ENCODE measurements at places on chromosomes 7 and 10. TPM values are rescaled to one million over a fixed set of nuclear protein-coding genes. Genes with fewer than 3 reads are reported as not detected.

The ZNF503 gene
- total RNA-seq, result 1.6 TPM

The TAS2R4 gene
- total RNA-seq, result 0.42 TPM

The GNG11 gene
- 5.2 TPM for total RNA-seq

The STAMBPL1 gene
- total RNA-seq, result 8.0 TPM

The C10orf67 gene
- total RNA-seq, result not detected

The LRRD1 gene
- not detected for total RNA-seq

The C7orf57 gene
- not detected for total RNA-seq

The HEPACAM2 gene
- total RNA-seq, result not detected

The HABP2 gene
- total RNA-seq, result 147 TPM

The MRLN gene
- total RNA-seq, result not detected

The FGFBP3 gene
- 0.37 TPM for total RNA-seq

The PGAM2 gene
- 0.42 TPM for total RNA-seq

The GPER1 gene
- 6.7 TPM for total RNA-seq

The MACROH2A2 gene
- 3.3 TPM for total RNA-seq

The CUTC gene
- 10.3 TPM for total RNA-seq
